ENCODE measurements at places on chromosomes 6 and 20.

DNA sequence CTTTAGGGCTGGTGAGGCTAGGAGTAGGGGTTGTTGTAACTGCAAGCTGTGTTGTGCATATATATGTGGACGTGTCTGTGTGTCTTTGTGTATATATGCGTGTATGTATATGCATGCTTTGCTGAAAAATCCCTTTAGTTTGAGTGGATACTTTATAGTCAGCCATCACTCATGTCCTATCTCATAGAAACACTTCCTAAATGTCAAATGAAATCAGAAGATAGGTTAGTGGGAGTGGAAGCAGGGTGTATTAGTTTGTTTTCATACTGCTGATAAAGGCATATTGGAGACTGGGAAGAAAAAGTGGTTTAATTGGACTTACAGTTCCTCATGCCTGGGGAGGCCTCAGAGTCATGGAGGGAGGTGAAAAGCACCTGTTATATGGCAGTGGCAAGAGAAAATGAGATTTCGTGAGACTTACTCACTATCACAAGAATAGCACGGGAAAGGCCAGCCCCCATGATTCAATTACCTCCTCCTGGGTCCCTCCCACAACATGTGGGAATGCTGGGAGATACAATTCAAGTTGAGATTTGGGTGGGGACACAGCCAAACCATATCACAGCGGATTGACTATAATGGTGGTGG, 131.1 kb downstream of the JARID2 start:
- no peak overlapping the region for H3K27ac ChIP-seq
- H3K4me1 ChIP-seq = peaks cover 4% of the 10 kb centered on the region
- no peak for DNase-seq
- no peaks in the 10 kb centered on the region for H3K27me3 ChIP-seq
- H3K36me3 ChIP-seq = no peaks in the 10 kb centered on the region
- H3K4me3 ChIP-seq = no peak overlapping the region

DNA sequence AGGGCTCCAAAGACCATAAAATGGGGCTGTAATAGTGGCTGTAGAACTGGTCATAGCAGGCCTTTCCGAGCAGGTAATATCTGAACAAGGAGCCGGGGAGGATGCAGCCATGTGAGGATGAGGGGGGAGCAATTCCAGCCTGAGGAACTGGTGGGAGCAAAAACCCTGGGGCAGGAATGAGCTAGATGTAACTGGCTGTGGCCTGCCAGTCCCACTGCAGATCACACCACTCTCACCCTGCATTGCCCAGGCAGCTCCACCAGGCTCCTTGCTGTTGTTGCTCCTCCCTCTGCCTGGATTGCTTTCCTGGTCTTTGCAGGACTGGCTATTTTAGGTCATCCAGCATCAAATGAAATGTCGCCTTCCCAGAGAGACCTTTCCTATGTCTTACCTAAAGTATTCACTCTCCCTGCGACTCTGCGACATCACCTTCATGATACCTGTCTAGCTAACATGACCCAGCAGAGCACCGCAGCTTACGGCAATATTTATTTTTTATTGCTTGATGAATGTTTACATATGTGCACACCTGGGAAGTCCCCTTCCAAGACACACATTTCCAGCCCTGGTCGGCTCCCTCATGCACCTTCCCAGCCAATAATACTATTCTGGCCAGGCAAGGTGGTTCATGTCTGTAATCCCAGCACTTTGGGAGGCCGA, 2.4 kb upstream of the ZFP64 start:
- H3K36me3 ChIP-seq = no peaks in the 10 kb centered on the region
- DNase-seq = no peak
- H3K4me3 ChIP-seq = no peak overlapping the region
- peaks cover 6% of the 10 kb centered on the region for H3K4me1 ChIP-seq
- no peaks in the 10 kb centered on the region for H3K27me3 ChIP-seq

DNA sequence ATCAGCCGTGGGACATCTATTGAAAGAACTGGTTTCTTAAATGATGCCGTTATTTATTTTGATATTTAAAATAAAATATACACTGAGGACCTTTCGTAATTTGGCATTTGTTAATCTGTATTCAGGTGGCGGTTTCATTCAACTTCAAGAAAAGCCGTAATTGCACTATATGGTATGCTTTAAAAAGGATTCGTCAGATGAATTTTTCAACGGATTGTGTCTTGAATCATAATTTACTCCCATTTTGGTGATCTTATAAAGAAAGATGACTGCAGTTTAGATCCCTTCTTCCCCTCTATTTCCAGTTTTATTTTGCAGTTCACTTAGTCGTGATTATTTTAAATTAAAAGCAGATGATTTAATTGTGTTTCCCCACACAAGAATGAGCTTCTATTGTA, 761 bp downstream of the KLHL32 start:
- no peaks in the 10 kb centered on the region for H3K36me3 ChIP-seq
- H3K4me1 ChIP-seq = no peaks in the 10 kb centered on the region
- no peak overlapping the region for H3K27ac ChIP-seq
- peaks cover 13% of the 10 kb centered on the region for H3K27me3 ChIP-seq

DNA sequence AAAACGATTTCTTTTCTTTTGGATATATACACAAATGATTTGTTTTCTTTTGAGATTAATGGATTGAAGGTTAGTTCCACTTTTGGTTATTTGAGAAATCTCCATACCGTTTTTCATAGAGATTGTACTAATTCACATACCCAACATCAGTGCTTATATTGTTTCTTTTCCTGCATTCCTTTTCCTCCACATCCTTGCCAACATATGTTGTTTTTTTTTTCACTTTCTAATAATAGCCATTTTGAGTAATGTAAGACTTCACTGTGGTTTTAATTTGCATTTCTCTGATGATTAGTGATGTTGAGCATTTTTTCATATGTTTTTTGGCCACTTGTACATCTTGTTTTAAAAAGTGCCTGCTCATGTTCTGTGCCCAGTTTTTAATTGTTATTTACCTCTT, 846.4 kb upstream of the EYS start:
- no peak overlapping the region for H3K27ac ChIP-seq
- no peaks in the 10 kb centered on the region for H3K27me3 ChIP-seq
- no peaks in the 10 kb centered on the region for H3K4me1 ChIP-seq
- H3K4me3 ChIP-seq = no peak overlapping the region
- no peaks in the 10 kb centered on the region for H3K36me3 ChIP-seq

- H3K36me3 ChIP-seq = no peaks in the 10 kb centered on the region
- peaks cover 7% of the 10 kb centered on the region for H3K4me1 ChIP-seq
- H3K27me3 ChIP-seq = no peaks in the 10 kb centered on the region
- no peak overlapping the region for H3K4me3 ChIP-seq
- H3K27ac ChIP-seq = no peak overlapping the region
- no peak for DNase-seq
These were observed 1.1 kb upstream of the ASIP start for GRCh38 chr20:34240121-34240520.
